ENCODE measurements at places on chromosomes 3 and 15.

DNA sequence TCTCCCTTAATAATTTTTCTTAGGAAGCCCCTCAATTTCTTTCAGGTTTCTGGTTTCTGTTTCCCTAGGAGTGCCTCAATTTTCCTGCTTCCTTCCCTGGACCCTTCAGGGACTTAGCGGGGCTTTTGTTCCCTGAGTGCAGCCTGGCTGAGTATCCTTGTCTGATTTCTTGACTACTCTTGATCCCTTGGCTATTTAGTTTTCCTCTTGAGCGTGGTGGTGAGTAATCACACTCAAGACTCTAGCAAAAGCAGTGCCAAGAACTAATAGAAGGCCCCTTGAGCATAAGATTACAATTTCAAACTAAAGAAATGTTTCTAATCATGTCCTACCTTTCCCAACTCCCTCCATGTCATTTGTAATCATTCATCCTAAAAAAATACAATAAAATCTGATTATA is 94.3 kb upstream of the C3orf80 start:
- DNase-seq: peak; percentile 37

DNA sequence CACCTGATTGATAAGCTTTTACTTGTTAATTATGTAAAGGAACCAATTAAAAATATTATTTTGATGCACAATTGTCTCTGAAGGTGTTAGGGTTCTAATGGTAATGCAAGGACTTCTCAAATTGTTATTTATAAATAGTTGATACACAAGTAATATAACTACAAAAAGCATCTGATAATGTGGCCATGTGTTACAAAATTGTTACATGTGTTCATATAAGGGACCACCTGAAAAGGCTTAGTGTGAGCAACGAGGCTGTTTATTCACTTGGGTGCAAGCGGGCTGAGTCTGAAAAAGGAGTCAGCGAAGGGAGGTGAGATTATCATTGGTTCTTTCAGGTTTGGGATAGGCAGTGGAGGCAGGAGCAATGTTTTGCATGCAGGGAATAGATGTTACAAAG is 421.9 kb upstream of the CADM2 start:
- DNase-seq: no peak

DNA sequence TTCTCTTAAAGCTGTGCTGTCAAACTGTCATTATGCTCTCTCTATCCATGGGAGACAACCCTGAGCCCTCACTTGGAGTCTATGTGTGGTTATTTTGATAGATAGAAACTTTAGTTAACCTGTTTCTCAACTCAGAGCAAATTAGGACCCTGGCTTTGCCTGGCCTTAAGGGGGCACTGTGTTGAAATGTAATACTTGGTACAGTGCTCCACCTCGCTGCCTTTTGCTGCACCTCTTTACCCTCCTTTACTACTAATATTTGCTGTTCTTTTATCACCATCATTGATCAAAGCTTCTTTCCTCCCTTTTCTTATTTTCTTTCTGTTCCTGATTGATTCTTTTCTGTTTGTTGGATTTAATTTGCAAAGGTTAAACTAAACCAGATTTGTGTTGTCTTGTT is 34.3 kb downstream of the STT3B start:
- no peak for DNase-seq

DNA sequence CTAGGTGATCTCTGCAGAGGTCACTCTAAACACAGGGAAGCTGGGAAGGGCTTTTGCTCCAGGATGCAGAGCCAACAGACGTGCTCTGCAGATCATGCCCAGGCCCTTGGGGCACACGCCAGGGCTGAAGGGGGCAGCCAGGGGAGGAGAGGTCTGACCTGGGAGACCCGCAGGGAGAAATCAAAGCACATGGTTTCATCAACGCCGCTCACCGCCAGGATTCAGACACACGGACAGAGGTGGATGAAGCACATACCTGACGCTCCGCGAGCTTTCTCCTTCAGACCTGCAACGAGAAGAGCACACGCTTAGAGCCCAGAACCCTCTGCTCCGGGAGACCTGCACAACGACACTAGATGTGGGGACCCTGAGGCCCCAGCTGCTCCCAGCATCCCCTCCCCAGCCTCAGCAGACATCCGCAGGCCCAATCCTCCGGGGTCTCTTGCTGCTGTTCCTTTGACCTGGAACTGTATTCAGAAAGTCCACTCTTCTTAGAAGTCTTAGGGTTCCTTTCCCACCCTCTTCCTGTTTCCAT is 90.7 kb upstream of the IQSEC1 start:
- DNase-seq: no peak

GRCh38 chr3:102447272-102447671 is 12.5 kb downstream of the ZPLD1 start:
- DNase-seq: peak; percentile 64

DNA sequence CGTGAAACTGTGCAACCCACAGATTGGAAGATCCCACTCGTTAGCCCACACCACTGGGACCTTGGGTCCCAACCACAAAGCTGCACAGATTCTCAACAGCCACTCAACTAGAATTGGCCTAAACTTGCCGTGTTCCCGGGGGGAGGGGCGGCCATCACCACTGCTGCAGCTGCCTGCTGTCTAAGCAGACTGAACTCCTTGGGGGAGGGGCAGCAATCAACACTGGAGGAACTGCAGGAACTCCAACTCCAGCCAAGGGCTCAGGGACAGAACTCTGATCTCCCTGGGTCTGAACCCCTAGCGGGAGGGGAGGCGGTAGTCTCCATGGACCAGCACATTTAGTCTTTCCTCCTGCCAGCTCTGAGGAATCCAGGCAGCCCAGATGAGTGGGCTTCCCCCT is 205.9 kb downstream of the RSL24D1 start:
- no peak for DNase-seq

- DNase-seq: no peak
Measured at GRCh38 chr15:94231723-94232468, 535 bp downstream of the MCTP2 start.

- peak; percentile 11 for DNase-seq
Measured at GRCh38 chr3:84100861-84101260, 857.9 kb upstream of the CADM2 start.

DNA sequence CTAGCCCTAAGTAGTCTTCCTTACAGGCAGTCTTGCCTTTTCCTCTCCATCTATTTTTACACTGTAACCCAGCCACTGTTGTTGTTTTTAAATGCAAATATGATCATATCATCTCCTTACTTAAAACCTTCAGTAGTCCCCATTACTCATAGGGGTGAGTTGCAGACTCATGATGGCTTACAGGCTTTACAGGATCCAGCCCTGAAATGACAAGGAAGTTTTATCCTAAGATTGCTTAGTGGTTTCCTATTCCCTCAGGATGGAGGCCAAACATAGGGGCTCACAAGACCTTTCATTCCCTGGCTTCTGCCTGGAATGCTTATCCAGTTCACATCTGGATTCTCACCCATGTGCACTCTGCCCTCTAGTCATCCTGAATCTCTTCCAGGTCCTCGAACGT is 27.7 kb upstream of the PCOLCE2 start:
- DNase-seq: peak; percentile 10

DNA sequence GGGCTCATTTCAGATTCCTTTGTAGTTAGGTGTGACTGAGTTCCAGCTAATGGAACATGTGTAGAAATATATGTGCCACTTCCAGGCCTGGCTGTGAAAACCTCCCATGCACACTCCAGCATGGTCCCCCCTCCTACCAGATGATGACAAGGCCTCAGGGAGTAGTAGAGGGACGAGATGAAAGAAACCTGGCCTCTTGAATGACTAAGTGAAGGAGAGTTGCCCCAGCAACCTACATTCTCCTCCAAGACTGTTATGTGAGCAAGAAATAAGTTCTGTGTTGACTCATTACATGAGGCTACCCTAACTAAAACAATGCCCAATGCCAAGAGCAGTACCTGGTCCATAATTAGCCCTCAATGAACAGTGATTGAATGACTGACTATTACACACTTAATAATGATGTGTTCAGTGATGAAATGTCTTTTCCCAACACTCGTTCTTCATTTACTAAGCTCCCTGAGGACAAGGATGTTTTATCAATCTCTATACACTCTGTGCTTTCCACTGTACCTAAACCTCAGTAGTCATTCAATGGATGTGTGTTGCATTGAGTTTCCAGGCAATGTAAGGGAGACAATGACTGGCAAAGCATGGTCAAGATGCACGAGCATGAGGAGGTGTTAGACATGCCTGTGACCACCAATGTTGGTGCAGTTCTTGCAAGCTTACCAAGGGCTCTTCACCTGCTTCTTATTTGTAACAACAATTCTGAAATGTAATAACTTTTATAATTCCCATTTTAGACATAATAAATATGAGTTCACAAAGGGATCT is 62.0 kb upstream of the BCL6 start:
- DNase-seq: peak; percentile 68

DNA sequence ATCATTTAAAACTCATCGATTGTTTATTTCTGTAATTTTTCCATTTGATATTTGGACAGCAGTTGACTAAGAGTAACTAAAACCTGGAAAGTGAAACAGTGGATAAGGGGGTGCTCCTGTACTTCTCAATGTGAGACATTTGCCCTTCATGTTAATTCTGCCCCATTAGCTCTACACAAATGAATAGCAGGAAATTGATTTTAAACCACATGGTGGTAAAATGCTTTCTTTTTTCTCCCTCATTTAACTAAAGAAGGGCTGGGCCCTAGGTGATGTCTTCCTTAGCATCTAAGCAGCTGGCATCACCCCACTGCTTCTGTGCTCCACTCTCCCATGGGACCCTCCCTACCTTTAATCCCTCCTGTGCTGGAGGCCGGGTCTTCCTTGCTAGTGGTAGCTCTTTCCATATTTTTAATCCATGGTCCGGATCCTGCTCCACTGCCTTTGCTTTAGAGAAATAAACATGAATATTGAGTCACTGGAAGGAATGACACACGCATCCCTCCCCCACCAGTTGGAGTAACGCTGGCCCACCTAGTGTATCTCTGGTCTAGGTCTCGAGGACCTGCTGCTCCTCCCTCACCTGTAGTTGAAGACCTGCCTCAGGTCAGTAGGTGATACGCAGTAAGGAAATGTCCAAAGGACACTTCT is 30.2 kb upstream of the LAMP3 start:
- no peak for DNase-seq

DNA sequence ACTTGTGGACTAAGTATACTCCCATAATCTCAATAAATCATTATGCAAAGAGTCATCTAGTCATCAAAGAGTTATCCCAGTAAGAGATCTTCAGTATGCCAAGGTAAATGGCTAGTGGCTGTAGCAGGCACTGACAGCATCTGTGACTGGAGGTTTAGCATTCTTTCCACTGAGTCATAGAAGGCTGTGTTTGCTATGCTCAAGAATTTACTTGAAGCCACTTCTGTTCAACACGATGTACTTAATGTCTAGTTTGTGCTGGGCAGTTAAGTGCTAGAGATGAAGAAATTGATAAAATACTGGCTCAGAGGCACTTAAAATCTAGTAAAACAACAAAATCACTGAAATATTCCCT is 13.0 kb downstream of the ZBED2 start:
- peak; percentile 79 for DNase-seq

GRCh38 chr15:96702589-96702988 is 372.1 kb downstream of the NR2F2 start:
- no peak for DNase-seq

GRCh38 chr3:123365450-123366143 is 83.3 kb downstream of the ADCY5 start:
- no peak for DNase-seq

DNA sequence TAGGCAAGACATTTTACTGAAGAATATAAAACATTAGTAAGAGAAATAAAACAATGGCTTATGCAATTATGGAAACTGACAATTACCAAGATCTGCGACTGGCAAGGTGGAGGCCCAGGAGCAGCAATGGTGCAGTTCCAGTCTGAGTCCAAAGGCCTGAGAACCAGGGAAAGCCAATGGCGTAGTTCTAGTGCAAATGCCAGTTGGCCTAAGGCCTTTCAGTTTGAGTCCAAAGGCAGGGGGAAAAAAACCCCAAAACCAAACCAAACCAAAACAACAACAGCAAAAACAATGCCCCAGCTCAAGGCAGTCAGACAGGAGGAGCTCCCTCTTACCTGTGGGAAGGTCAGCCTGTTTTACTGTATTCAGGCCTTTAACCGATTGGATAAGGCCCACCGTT is 72.6 kb downstream of the ST6GAL1 start:
- DNase-seq: no peak

- no peak for DNase-seq
Measured at GRCh38 chr15:99644913-99645542, 79.2 kb downstream of the MEF2A start.

DNA sequence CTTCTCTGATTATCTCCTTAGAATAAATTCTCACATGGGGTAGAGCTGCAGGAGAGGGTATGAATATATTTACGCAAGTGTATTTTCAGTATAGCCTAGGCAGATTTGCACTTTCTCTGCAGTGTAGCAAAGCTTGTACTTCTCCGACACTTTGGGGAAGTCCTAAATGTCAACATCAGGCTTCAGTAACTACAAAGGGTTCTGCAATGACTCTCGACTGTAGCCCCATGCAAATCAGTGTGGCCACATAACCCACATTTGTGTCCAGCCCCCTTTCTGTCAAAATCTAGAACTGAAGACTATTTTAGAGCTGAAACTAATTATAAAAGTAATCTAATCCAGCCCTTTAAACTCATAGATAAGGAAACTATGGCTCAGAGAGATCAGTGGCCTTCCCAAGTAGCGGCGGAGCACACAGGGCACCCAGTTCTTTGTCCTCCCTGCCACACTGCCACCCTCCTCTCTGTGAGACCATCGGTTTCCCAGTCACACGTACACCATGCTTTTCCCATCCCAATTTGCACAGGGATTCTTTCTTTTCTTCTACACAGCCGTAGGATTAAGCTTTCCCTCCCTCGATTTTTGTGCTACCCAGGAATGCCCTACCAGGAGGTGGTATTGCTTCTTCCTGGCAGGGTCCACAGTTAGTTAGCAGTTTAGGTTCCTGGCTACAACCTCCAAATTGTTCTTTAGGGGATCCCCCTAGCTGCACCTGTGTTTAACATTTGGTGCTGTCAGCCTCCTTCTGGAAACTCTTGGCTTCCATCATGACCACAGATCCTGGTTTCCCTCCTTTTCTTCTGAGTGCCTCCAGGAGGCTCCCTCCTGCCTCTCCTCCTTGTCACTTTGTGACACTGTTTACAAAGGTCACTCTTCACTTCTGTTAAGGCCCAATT is 22.9 kb downstream of the MRAS start:
- no peak for DNase-seq

GRCh38 chr3:173066044-173067004 is 74.7 kb downstream of the SPATA16 start:
- peak; percentile 4 for DNase-seq

All from foreskin fibroblast (primary cell).